Activated T-cell treated with anti-CD3 and anti-CD28 coated beads for 48 hours (primary cell): ENCODE measurements at places on chromosomes 11 and 22.

- no peak for DNase-seq
These were observed 180.5 kb upstream of the CADM1 start for GRCh38 chr11:115684699-115685098.

GRCh38 chr11:101618709-101619108, 34.9 kb upstream of the TRPC6 start:
- DNase-seq = no peak

DNA sequence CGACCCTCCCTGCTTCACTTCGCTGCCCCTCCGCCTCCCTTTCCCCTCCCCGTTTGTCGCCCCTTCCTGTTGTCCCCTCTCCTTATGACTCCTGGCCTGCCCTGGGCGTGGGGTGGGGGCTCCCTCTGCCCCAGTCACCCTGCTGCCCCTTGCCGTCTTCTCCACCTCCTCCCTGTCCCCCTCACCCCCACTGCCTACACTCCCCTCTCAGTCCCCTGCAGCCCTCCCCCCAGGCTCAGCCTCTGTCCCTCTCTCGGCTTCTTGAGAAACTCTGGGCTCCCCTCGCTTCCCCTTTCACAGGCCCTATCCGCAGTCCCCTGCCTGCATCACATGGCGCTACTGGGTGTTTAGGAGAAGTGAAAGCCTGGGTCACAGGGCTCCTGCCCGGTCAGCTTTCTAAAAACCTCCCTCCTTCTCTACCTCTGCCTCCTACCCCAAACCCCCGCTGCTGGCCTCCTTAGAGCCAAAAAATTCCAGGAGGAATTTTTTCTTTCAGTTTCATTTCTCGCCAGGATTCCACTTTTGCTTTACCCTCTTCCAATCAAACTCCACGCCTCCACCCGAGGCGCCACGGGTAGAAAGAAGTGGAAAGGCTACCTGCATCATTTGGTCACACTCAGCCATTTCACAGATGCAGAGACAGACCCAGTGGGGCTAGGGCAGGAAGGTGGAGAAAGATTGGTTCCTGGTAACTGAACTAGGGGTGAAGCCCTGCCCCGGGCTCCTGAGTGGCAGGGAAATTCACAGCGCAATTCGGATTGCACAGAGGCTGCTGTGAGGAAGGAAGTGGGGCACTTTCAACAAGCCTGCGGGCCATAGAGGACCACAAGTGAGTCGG, at the start of gene SLC15A3:
Gene SLC15A3 (minus strand): TSS at position 273 of the 838 bp plus-strand sequence. CDS start 625 bp downstream, outside the sequence.
- no peak for DNase-seq

DNA sequence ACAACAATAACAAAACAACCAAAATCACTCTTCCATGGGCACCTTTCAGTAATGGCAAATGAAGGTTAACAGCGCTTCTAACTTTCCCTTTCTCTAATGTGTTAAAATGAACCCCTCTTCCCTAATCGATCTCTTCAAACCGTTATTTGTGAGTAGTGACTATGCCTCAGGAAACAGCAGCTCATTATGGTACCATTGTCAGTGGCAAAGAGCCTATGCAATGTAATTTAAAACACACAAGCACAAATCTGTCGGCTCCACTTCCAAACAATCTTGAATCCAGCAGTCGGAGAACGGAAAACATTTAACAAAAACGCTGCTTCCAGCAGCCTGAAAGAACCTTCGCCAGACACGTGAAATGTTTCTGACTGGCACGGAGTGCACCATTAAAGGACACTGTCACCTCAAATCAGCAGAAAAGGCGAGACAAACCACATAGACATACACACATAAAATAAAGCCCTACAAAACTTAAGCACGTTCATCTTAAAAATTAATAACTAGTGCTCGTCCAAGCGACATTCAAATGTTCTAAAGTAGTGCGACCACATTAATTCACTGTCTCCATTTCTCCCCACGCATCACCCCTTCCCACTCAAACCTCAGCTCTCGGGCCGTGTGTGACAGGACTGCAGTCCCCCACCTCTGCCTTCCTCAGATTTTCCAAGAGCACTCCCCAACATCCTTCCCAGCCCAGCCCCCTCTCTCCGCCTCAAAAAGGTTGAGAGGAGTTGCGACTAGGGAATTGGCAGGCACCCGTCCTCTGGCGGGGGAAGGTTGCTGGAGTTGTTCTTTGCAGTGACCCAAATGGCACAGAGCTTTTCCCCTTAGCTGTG, 748 bp downstream of the RAB30 start:
- DNase-seq = no peak

DNA sequence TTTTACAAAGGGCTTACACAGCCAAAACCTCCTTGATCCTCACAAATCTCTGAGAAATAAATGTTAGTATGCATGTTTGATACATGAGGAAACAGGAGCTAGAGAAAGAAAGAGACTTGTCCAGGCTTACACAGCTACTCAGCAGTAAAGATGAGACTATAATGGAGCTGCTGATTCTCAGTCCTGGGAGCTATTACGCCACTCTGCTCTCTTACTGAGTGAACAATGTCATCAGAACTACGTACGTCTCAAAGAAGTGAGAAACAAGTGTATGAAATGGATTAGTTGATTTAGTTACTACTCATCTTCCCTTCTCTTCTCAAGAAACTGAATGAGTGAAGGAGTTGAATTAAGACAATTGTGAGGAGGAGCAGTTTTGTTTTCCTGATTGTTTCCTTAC, 12.3 kb downstream of the MS4A6E start:
- DNase-seq = no peak

GRCh38 chr11:70734379-70734778, 336.1 kb downstream of the CTTN start:
- no peak for DNase-seq

DNA sequence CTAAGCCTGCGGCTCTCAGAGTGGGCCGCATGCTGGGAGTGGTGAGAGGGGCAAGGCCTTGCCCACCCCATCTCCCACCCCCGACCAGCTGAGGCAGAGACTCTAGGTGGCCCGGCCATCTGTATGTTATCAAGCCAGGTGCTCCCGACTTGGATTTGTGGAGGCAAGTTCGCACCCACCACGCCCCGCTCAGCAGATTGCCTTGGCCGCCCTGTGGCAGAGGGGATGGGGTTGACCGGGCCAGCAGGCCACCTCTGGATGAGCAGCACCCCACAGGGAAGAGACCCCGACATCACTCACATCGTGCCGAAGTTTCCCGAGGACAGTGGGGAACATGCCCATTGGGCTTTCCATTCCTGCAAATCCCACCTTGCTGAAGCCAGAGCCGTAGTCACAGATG, 40.8 kb downstream of the DHCR7 start:
- DNase-seq = no peak

DNA sequence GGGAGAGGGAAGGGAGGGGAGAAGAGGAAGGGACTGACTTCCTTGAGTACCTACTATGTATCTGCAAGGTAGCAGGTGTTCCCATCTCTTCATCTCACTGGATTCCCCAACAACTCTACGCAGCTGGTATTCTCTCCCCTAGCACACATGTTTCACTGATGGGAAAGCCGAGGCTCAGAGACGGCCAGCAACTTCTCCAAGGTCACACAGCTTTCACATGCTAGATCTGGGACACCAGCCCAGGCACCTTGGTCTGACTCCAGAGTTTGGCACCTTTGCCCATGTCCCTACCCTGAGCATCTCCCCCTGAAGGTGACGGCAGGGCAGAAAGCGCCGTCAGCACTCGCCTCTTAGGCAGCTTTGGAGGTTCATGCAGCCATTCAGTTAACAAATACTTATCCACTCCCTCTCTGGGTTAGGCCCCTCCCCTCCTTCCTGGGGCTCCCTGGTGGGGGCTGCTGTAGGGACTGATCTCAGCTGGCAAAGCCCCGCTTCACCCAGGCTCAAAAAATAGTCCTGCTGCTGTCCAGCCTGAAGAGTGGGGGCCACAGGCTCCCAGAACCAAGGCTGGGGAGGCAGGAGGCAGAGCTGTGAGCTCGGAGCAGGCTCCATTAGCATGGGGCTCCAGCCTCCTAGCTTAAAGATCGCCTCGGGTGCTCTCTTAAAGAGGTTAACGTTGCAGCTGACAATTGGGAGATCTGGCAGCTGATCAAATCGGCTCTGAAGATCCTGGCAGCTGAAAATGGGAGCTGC, 79.4 kb downstream of the IGLL1 start:
- no peak for DNase-seq

DNA sequence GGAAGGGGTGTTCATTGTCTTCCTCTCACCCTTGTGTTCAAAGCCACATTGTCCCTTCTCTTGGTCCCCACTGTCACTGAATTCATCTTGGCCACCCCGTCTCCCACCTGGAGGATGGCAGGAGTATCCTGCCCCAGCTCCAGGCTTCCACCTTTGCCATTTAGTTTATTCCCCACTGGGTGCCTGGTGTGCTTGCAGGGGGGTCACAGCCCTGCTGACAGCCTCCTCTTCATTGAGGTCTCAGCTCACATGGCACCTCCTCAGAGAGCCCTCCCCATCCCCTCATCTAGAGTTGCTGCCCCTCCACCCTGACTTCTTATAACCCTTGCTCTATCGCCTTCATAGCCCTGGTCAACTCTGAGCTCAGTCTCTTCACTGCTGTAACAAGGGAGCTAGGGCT, 36.6 kb downstream of the KIAA1671 start:
- no peak for DNase-seq

- DNase-seq = no peak
These were observed 132.6 kb upstream of the HSD17B12 start for GRCh38 chr11:43547889-43548381.

- no peak for DNase-seq
These were observed 52.0 kb upstream of the SUSD2 start for GRCh38 chr22:24129263-24129651.

GRCh38 chr11:62237499-62237898, 4.5 kb upstream of the SCGB1D2 start:
- no peak for DNase-seq
